ENCODE measurements at places on chromosomes 12 and 14.
A peak's percentile ranks its signal among the peaks of the same experiment; 100 is the strongest.

- no peak for DNase-seq
Measured at GRCh38 chr12:91140026-91140931, 29.0 kb upstream of the LUM start.

GRCh38 chr14:79443602-79444001, 767.7 kb downstream of the DIO2 start:
- DNase-seq = no peak

- DNase-seq = no peak
Measured at GRCh38 chr12:56775638-56776037, 12.5 kb downstream of the HSD17B6 start.

GRCh38 chr12:47385653-47386052, 305.9 kb upstream of the AMIGO2 start:
- DNase-seq = no peak

DNA sequence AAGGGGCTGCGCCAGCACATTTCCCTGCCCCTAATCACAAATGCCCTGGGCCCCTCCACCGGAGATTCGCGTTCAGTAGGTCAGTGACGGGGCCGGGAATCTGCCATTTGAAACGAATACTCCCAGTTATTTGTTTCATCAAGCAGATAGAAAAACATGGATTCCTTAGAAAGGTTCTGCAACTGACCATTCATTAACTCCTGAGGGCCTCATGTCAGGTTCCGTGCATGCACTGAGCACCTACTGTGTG, 25.6 kb upstream of the UBC start:
- DNase-seq = no peak

DNA sequence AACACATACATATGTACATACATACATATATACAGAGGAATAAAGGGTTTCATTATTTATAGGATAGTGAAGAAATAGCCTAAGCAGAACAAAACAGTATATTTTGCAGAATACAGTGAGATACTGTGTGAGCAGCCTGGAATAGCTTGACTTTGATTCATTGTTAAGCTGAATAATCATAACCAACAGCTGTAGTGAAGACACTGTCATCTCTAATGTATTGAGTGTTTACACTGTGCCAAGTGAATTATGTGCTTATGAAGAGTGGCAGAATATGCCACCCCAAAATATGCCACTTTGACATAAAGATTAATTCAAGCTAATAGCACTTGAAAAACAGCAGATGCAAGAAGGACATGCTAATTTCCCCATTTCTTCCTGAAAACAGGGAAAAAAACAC, 48.2 kb upstream of the LRFN5 start:
- DNase-seq = no peak

DNA sequence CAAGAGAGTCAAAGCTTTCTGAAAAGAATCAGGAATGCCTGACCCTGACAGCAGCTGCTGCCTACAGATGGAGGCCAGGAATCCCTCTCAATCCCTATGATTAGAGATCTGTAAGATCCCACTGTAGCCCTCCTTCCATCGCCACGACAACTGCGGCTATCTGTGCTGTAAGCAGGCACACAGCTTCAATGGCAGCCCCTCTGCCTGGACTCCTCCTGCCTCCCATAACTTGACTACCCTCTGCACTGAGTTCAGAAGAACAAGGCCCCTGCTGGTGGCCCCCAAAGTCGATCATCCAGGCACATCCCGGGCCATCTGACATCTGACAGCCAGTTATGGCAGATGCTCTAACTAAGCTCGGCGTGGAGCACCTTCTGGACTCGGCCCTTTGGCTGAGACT, 2.9 kb downstream of the CLMN start:
- DNase-seq = no peak

- no peak for DNase-seq
Measured at GRCh38 chr12:110704231-110704630, 15.3 kb upstream of the HVCN1 start.

- no peak for DNase-seq
Measured at GRCh38 chr14:97275276-97275675, 478.1 kb downstream of the VRK1 start.

DNA sequence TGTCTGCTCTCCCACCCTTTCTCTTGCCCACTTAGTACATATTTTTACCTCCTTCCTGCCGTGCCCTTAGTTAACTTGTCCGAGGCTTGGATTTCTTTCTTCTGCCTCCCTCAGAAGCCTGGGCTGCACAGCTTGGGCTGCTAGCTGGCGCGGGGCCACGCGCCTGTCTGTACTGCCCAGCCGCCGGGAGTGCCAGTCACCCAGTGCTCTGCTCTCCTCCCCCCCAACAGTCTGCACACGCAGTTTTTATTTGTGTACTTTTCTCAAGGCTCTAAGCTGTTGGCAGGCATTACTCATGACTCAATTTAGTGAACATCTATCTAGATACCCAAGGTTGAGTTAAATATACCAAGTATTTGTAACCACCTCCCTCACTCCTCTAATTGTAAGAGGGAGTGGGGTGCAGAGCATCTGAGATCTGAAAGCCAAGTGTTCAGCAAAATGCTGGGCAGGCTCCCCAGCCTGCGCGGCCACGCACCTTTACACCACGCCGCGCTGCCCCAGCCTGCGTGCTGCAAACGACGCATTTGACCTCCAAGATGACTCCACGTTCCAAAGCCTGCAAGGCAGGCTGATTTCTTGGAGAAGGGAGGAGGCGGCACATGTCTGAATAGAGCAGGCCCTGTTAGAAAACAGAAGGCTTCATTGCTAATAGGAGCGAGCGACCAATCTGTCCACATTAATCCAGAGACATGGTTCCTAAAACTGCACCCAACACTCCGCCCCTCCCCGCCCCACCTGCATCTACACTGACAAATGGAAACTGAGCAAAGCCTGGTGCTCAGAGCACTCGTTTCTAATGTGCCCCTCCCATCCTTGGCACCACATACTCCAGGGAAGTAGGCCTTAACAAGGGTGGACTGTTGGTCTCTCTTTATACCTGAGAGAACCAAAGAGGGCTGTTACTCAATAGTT, 18.2 kb upstream of the CACNA2D4 start:
- DNase-seq = peak; percentile 82

GRCh38 chr14:57889245-57889644, 23.4 kb upstream of the SLC35F4 start:
- no peak for DNase-seq

- DNase-seq = no peak
Measured at GRCh38 chr12:64392221-64392620, 1.7 kb upstream of the C12orf56 start.

GRCh38 chr12:55653031-55653430, 16.3 kb downstream of the OR10P1 start:
- DNase-seq = no peak

- no peak for DNase-seq
Measured at GRCh38 chr12:10155966-10156365, 16.0 kb downstream of the OLR1 start.

DNA sequence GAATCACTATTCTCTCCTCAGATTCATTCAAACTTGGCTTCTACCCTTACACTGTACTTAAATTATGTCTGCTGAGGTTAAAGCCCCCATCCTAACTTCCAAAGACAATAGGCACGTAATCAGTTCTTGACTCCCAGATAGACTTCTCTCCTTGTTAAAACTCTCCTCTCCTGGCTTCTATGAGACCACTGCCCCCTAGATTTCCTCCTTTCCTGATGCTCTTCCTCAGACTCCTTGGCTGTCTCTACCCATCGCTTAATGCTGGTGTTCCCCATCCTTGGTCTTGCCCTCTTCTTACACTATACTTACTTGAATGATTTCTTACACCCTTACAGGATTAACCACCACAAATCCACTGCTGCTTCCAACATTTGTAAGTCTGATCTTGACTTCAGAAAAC, 32.8 kb downstream of the TC2N start:
- no peak for DNase-seq

GRCh38 chr14:106235356-106236159, 709.2 kb downstream of the TMEM121 start:
- DNase-seq = no peak

DNA sequence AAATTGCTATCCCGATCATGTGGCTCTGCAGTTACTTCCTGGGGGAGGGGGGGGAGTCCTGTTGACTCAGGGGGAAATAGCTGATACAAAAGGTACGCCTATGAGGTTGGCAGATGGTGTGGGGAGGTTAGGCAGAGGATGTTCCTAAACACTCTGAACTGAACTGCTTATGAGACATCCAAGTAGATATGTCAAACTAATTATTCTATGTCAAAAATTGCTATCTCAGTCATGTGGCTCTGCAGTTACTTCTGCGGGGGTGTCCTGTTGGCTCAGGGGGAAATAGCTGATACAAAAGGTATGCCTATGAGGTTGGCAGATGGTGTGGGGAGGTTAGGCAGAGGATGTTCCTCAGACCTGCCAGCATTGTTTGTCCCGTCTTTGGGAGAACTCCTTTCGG, 5.1 kb upstream of the VCPKMT start:
- DNase-seq = peak; percentile 52

DNA sequence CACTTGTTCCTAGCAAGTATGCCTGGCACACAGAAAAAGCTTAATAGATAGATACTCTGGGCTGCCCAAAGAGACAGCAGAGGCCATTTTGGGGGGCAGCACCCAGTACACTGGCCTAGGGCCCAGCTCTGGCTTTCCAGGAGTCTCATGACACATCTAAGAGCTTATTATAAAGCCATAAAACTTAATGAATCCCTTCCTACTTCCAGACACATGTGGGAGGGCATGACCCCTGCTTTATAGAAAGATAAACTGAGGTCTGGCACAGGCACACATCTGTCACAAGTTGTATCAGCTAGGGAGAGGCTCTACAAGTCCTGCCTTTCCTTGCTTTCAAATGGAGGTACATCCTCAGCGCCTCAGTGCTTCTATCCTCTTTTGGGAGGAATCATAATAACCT, 27.1 kb downstream of the FMNL3 start:
- DNase-seq = no peak

- DNase-seq = no peak
Measured at GRCh38 chr12:110165540-110166159, 41.5 kb downstream of the IFT81 start.

DNA sequence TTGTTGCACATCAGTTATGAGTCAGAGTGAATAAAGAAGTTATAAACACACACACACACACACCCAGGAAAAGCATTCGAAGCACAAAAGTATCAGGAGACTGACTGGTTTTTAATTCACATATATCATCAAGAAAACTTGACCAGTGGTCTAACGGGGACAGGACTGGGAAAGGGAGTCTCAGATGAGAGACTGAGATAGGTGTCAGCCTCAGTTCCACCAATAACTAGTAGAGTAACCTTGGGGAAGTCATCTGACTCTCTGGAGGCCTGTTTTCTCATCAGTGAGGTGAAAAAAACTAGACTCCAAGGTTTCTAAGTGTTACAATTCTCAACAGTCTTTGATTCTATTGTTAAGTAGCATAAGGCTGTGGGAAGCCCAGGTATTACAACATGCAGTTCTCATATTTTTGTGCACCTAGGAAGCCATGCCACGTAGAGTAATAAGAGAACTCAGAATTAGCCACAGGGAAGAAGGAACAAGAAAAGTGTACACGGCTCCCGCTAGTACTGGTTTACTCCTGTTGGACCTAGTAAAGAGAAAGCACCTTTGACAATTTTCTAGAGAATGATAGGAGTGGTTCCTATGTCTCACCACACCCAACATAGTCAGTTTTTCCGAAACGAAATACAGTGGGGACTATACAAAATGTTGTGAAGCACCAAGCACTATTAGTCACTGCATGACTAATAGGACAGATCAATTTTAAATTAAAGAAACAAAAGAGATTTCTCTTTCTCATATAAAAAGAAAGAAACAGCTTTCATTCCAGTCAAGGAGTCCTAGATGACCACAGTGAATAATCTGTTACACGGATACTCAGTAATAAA, 5.0 kb downstream of the PPTC7 start:
- no peak for DNase-seq

GRCh38 chr12:88393017-88393767, 187.1 kb downstream of the KITLG start:
- no peak for DNase-seq

GRCh38 chr14:24690492-24690891, 56.5 kb upstream of the GZMB start:
- DNase-seq = no peak

GRCh38 chr12:102956738-102957327, 641 bp upstream of the ASCL1 start:
- no peak for DNase-seq

- no peak for DNase-seq
Measured at GRCh38 chr12:76922866-76923265, 44.0 kb upstream of the CSRP2 start.

DNA sequence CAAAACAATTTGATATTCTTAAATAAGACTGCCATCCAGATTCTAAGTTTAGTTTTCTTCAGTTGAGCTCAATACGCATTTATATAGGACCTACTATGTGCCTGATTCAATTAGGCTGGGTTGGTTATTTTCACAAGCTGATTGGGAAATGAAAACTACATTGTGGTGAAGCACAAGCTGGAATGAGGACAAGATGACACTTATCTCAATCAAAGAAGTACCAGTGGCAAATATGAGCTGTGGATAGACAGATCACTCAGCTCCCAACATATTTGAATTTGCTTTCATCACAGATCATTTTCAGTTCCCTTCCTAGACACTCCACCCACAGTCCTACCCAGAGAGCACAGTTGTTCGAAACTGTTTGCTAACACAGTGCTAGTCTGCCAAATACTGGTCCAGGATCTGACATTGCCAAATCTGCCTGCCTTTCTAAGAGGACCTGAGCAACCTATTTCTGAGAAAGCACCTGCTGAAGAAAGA, 74.7 kb downstream of the LLPH start:
- DNase-seq = no peak

- DNase-seq = no peak
Measured at GRCh38 chr14:95200404-95200803, 43.1 kb upstream of the DICER1 start.

- no peak for DNase-seq
Measured at GRCh38 chr12:54641089-54641488, 6.4 kb upstream of the LACRT start.

- peak; percentile 64 for DNase-seq
Measured at GRCh38 chr14:77375973-77376770, 722 bp downstream of the TMED8 start.

- no peak for DNase-seq
Measured at GRCh38 chr12:120078868-120079267, 37.7 kb downstream of the RAB35 start.

DNA sequence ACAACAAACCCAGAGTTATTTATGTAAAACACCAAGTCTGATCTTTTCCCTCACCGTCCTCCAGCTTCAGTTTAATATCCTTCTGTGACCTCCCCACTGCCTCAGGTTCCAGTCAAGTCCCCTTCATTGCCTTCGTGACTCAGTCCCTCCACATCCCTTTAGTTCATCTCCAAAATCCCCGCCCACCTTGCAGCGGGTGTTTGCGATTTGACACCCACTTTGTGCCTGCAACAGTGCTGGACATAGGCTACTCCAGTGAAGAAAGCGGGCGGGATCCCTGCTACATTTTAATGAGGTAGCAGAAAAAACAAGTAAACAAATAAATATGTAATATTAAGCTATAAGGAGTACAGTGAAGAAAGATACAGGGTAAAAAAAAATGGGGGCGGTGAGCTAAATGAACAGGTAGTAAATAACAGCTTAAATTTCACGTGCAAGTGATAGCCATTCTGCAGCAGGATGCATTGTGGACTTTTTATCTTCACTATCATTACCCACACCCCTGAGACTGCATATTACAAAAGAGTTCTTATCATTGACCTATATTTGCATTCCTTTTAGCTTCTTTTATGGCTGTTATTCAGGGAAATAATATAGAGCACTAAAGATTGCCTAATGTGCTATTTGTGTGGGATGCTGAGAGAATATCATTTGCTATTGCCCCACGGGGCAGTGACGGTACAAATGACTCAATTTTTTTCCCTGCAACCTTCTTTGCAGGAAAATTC, 222.8 kb upstream of the NUDT4 start:
- DNase-seq = no peak

Measured in nucleus accumbens (tissue), 56 donors.